ENCODE measurements at places on chromosomes 3 and 15.

- peak; percentile 7 for DNase-seq
Measured at GRCh38 chr3:46183330-46183729, 24.8 kb downstream of the CCR1 start.

- DNase-seq: no peak
Measured at GRCh38 chr3:151675858-151676615, 57.7 kb upstream of the AADACL2 start.

DNA sequence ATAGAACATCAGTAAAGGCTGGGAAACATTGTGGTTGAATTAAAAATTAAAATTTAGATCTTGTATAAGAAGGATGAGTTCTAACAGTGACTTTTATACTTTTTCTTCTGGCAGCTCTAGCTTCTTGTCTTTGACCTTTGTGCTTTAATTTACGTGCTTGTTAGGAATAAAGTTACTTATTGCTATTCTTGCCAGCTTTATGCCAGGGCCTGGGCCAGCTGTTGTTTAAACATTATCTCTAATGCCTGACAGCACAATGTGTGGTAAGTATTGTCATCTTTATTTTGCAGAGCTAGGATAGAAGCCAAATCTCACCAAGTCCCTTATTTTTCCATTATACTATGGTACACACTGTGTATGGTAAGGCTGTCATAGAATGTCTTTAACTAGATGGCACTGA lies 766.7 kb upstream of the GOLIM4 start:
- no peak for DNase-seq

GRCh38 chr3:123682781-123683504 lies 98.1 kb upstream of the HACD2 start:
- no peak for DNase-seq
